ENCODE measurements at places on chromosomes 11 and 22.

- no peak for DNase-seq
Measured at GRCh38 chr22:20740222-20740951, 33.5 kb upstream of the SERPIND1 start.

DNA sequence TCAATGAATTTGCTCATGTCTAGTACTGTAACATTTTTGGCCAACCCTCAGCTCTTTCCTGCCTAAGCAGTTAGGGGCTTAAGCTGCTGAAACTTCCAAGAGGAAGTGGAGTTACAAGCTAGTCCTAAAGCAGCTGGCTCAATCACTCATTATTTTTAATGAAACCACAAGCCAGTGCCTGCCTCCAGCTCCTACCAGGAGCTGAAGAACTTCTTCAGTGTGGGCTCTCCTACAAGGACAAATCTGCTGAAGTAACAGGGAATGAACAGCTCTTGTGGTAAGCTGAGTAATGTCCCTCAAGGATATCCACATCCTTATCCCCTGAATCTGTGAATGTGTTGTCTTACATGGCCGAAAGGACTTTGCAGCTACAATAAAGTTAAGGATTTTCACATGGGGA lies 112.5 kb downstream of the BBOX1 start:
- DNase-seq = no peak

DNA sequence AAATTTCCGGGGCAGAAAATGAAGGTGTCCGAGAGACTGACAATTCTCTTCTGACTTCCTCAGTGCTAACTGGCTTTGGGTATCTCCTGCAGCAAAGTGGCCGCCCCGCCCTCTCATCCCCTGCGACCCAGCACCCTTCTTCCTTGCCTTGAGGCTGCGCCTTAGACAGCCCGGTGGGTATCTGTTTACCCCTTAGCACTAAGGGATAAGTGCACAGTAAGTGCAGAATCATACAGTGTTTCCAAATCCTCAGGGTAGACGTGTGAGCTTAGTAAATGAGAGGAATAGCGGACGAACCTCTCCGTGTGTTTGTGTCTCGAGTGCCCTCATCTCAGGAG lies 368 bp upstream of the CHORDC1 start:
- DNase-seq = no peak

DNA sequence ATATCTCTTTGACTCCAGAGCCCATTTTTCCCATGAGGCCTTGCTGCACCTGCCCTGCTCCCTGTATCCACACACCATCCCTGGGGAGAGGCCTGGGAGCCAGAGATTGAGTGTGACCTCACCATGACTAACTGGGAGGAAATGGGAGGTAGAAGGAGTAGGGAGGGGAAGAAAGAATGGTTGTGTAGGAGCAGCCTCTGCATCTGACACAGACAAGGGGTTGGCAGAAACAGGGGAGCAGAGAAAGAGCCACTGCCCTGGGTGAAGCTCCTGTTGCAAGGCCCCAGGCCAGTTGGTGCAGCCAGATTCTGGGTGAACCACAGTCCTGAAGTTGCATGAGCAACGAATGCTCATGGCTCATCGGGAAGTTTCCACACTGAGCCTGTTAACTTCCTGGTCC lies 32.4 kb downstream of the POU2F3 start:
- no peak for DNase-seq

- DNase-seq = no peak
Measured at GRCh38 chr11:74490941-74491340, 2.6 kb downstream of the LIPT2 start.

- DNase-seq = no peak
Measured at GRCh38 chr22:50198624-50199017, 2.2 kb upstream of the SELENOO start.

DNA sequence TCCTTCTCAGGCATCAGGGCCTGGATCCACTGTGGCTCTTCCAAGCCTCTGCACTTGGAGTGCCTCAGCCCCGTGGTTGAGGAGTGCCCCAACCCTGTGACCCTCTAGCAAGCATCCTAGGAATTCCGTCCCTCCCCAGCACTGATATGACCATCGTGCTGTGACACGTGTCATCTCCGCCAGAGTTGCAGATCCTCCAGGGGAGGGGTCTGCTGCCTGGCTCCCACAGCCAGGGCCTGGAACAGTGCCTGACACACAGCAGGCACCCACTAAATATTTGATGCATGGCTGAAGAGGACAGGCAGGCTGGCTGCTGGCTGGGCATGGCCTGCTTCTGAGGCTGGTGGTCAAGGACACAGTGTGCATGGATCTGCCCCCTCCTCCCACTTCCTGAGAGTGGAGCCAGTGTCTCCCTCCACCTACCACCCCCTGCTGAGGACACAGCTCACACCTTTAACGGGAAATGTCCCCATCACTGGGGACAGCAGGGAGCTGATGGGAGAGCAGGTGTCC lies 1.7 kb upstream of the CD81 start:
- no peak for DNase-seq

- DNase-seq = no peak
Measured at GRCh38 chr11:39102236-39102635, 2357.2 kb downstream of the LRRC4C start.

- DNase-seq = no peak
Measured at GRCh38 chr22:46171940-46172339, 21.6 kb downstream of the PPARA start.

DNA sequence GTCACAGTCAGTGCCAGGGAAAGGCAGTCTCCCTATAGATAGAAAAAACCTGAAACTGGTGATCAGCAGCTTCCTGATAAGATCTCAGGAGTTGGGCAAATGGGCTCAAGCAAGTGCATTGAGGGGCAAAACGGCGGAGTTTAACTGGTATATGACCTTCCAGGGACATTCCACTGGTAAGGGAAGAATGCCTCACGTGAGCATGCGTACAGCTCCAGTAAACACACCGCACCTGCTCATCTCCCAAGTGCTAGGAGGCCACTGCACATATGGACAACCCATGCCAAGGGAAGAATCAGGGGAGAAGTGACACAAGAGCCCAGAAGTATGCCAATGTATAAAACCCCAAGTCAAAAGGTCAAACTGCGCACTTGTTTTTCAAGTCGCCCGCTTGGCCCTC lies 11.6 kb downstream of the HEPHL1 start:
- no peak for DNase-seq

DNA sequence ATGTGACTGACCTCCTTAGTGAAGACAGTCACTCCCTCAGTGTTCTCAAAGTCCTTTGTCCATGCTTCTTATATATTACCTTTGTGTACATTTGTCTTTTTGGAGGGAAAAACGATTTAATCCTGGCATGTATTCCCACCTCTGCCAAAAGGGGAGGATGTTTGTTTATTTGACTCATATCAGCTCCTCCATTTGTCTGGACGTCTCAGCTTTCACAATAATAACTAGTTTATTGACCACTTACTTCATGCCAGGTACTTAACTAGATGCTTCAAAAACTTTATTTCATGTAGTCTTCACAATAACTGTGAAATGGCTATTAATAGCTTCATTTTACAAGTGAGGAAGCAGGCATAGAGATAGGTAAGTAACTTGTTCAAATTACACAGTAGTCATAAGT lies 5.3 kb downstream of the TBCEL start:
- DNase-seq = no peak

- no peak for DNase-seq
Measured at GRCh38 chr22:38997518-38997917, 15.4 kb downstream of the APOBEC3B start.

DNA sequence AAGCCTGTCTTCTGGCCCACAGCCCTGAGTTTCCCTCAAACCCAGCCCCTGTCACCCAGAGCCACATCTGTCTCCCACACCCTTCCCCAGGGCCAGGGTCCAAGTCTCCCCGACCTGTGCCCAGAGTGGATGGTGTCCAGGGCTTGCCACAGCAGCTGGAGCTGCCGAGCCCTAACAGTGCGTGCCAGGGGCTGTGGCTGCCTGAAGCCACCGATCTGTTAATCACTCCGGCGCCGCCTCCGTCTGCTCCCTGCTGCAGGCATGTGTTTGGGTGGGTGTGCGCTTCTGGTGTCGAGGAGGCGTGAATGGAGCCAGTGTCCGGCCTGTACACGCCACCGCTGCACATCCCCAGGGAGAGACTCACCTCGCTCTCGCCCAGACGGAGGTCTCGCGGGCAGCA lies 26.1 kb downstream of the SHISAL1 start:
- DNase-seq = no peak

- no peak for DNase-seq
Measured at GRCh38 chr11:32418836-32419235, 16.5 kb downstream of the WT1 start.

GRCh38 chr11:72950685-72951084 lies 136.5 kb downstream of the ATG16L2 start:
- no peak for DNase-seq

- DNase-seq = no peak
Measured at GRCh38 chr22:45254388-45254787, 13.7 kb upstream of the KIAA0930 start.

- no peak for DNase-seq
Measured at GRCh38 chr22:23781065-23781464, 5.7 kb upstream of the SMARCB1 start.

- DNase-seq = no peak
Measured at GRCh38 chr11:110373051-110373702, 56.6 kb upstream of the FDX1 start.

GRCh38 chr11:114977651-114978050 lies 299.3 kb downstream of the NXPE2 start:
- DNase-seq = no peak

- peak; percentile 59 for DNase-seq
Measured at GRCh38 chr11:67499808-67500483, 5.2 kb downstream of the PITPNM1 start.

Measured in activated effector memory CD4-positive, alpha-beta T cell treated with anti-CD3 and anti-CD28 coated beads, Interleukin-2, amount 50 U/mL, for 16 hours (primary cell).